ENCODE measurements at places on chromosomes 7 and 10.

DNA sequence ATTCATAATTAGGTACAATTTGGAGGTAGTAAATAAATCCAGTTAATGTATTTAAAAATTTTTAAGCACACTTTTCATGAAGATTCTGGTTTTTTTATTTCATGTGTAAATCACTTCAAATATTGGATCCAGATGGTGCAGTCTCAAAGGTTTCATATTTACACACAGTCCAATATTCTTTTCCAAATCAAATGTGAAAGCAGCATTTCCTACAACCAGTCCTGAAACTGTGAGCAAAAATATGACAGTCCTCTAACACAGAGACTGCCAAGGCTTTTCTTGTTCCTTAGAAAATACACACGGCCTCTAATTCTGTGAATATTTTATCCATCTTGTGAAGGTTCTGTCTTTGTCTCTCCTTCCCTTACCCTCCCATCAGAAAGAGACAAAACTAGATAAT is 645.9 kb downstream of the ARL4A start:
- no peak for DNase-seq

DNA sequence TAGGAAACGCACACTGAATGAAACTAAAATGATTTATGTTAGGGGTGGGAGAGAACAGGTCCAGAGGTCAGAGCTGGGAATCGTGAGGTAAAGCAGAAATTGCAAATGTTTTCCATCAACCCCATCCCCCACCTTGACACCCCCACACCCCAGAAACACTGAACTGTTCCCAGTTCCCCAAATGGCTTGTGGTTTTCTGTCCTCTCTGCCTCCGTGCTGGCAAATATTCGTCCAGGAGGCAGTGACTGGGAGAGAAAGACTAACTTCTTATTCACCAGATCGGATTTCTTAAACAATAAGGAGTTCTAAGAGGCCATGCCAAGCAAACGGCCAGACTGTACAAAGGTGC is 730 bp upstream of the RASSF4 start:
- DNase-seq: no peak

GRCh38 chr7:87580636-87581035 is 20.0 kb downstream of the ABCB1 start:
- DNase-seq: no peak

DNA sequence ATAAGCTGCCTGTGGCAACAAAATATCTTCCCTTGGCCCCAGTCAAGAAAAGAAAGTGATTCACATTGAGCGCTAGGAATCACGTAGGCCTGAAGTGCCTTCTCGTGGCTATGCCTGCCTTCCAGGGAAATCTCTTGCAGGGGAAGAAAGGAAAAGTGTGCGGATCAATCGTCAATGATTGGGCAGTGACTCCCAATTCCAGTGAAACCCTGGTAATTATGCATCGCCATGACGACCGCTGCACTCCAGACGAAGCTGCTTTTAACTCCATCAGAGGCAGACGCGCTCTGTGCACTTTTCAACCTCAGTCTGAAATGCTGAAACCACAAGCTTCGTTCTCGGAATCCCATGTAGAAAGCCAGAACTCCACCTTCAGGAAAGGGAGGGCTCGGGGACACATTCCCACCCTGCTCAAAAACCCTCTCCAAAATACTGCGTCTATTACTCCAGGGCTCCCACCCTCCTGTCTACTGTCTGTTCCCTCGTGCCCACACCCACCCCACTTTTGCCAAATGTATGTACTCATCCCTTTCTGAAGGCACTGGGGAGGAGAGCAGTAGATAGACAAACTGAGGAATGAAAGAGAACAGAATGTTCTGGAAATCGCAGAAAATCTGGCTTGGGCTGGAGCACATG is 24.2 kb upstream of the PRKAG2 start:
- no peak for DNase-seq

Data from DMS 273 treated with DMSO at 0.1 percent for 48 hours (cell line).